ENCODE measurements at places on chromosomes 4 and X.
A peak's percentile ranks its signal among the peaks of the same experiment; 100 is the strongest.

- no peak for DNase-seq
These were observed 354.9 kb downstream of the CBLL2 start for GRCh38 chrX:22627576-22627975.

GRCh38 chr4:147311956-147312355, 168.9 kb upstream of the EDNRA start:
- no peak for DNase-seq

DNA sequence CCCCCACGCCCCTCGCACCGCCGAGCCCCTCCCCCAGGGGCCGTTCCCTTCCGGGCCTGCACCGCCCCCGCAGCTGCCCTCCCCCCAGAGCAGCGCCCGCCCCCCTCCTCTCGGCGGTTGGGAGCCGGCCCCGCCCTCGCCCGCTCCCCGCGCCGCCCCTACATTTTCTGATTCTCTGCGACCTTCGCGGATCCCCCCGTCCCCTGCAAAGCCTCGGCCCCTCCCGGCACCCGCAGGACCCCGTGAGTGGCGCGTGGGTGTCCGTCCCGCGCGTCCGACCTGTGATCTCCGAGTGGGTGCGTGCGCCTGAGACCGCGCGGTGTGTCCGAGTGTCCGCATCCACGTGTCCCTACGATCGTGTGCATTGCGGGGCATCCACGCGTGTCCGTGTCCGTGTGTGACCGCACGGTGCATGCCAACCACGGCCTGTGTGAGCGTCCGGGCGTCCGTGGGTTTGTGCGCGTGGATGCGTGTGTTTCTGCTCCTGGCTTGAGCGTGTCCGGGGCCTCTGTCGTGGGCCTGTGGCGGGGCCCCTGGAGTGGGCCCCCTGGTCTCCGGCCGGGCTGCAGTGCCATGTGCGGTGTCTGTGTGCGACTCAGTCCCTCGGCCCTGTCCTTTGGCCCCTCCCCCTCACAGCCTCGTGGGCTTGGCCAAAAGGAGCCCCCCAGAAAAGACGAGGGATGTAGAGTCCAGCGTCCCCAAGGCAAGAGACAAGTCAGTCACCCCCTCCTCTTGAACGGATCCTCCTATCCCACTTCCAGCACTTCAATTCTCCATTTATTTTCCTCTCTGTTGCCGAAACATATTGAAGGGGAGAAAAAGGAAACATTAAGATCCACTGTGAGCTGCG, 8.8 kb upstream of the NKX1-1 start:
- DNase-seq = no peak

DNA sequence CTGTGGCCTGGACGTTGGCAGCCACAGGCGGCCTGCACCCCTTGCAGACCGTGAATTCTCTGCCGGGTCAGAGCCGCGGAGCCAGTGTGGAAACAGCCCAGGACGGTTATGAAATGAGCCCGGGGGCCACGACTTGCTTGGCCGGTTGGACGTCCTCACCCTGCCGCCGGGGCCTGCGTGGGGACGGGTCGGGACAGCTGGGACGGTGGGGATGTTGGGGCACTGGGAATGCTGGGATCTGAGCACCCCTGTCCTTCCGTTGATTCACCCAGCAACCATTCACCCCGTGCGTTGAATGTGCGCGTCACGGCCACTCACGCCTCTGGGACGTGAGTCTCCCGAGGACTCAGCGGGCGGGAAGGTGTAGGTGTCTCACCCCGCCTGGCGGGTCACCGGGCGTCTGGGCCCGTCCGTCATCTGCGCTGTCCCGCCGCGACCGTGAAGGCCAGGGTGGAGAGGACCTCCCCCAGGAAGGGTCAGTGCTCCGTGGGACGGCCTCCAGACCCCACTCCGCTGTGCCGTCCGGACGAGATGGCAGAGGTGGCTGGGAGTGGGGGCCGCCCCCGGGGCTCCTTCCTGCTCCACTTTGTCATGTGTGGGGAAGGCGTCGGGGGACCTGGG, 4.5 kb upstream of the PLCXD1 start:
- no peak for DNase-seq

- no peak for DNase-seq
These were observed 2.4 kb downstream of the MAGEA12 start for GRCh38 chrX:152735860-152736511.

GRCh38 chr4:89069481-89069880, 12.5 kb upstream of the FAM13A start:
- no peak for DNase-seq

- peak; percentile 53 for DNase-seq
These were observed 21.8 kb upstream of the P2RY10 start for GRCh38 chrX:78923198-78924015.

DNA sequence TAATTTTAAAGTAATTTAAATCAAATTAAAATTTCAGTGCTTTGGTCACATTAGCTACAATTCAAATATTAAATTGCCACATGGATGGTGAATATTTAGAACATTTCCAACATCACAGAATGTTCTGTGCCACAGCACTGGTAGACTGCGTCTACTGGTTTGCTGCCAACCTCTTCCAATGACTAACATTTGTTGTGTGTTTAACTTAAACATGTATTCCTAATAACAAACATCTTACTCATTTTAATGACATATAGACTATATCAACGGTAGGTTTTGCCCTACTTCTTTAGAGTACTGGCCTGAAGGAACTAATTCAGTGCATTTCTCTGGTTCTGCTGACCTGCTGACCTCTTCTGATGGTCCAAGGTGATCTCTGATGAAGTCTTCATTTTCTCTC, 157.6 kb downstream of the DCK start:
- DNase-seq = no peak

All from GM12864 (cell line).